Left cardiac atrium (tissue), 4 donors: ENCODE measurements at places on chromosomes 6 and 20. TPM values are rescaled to one million over a fixed set of nuclear protein-coding genes. Genes with fewer than 3 reads are reported as not detected.

DNA sequence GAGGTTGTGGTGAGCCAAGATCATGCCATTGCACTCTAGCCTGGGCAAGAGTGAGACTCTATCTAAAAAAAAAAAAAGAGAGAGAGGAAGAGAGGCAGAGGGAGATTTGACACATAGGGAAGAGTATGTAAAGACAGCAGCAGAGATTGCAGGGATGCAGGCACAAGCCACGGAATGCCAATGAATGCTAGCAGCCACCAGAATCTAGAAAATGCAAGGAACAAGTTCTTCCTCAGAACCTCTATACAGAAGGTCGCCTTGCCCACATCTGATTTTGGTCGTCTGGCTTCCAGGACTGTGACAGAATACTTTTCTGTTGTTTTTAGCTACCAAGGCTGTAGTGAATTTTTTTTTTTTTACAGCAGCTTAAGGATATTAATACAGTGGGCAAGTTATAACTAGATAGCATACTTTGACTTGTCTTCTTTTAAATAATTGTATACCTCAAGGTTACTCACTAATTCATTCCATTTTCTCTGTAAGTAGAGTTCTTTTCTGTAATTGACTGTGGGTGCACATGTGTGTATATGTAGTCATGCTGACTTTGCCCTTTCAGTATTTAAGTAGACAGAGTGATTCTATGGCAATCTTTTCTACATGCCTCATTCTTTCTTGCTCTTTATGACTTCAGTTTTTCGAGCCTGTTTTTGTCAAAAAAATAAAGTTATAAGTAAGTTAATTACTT lies 402.2 kb downstream of the GJA1 start:
- DNase-seq: no peak

GRCh38 chr6:43267619-43268354 lies 24.5 kb downstream of the TTBK1 start:
- DNase-seq: no peak

The SDCBP2 gene
- total RNA-seq: 4.4 TPM

DNA sequence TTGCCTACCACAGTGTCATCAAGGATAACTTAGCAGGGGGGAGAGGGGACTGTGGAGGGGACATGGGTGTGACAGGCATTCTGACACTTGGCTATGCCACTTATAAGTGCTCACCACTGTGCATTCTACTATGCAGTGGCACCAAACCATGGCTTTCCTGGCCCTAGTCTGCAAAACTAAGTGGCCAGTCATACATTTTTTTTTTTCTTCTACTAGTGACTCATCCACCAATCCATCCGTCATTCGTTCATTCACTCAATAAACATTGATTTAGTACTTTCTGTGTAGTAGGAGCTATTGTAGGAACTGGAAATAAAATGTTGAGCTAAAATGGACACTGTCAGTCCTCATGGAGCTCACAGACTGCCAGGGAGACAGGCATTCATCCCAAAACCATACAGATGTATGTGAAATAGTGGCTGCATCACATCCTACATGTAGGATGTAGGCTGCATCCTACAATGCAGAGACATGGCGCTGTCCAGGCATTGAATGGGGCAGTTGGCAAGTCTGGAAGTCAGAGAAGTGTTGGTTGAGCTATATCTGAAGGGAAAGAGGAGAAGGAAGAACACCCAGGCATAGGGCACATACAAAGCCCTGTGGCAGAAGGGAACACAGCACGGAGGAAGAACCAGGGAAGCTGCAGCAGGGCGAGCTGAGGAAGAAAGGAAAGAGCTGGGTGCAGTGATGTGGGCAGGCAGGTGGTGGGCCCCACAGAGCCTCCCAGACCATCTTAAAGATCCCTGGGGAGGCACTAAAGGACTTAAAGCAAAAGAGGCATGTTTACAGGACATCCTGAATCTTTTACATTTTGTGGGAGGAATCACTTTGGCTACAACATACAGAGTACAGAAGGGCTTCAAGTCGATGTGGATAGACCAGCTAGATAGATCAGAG lies 224.4 kb downstream of the UST start:
- no peak for DNase-seq

- no peak for DNase-seq
Observed at GRCh38 chr6:9896806-9897205, 518.1 kb downstream of the TFAP2A start.

- DNase-seq: no peak
Observed at GRCh38 chr6:100084991-100085364, 91.0 kb upstream of the MCHR2 start.

DNA sequence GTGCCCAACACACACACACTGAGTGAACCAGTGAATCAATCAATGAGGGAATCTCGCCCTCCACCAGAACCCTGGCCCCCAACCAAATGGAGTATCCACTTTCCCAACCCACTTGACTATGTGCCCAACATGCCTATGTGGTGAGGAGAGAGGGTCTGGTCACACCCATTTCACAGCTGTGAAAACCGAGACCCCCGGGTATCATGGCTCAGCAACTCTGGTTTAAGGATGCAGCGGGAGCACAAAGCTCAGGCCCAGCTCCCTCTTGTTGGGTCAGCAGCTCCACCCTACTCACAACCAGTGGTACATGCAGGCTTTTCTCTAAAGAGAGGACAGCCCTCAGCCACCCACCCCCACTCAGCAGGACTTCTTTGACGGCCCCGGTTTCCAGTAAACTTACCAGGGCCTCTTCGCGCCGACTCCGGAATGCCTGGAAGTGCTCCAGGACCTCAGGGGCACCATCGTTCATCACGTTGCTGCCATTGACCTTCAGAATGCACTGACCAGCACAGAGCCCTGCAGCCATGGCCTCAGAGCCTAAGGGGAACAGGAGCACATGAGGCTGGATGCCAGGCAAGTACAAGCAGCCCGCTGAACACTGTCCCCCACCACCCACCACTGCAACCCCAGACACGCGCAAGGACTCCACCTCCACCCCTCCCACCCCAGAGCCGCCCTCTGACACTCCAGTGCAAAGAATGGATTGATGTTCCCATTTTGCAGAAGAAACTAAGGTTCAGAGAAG lies 174.7 kb downstream of the PREX1 start:
- DNase-seq: no peak

DNA sequence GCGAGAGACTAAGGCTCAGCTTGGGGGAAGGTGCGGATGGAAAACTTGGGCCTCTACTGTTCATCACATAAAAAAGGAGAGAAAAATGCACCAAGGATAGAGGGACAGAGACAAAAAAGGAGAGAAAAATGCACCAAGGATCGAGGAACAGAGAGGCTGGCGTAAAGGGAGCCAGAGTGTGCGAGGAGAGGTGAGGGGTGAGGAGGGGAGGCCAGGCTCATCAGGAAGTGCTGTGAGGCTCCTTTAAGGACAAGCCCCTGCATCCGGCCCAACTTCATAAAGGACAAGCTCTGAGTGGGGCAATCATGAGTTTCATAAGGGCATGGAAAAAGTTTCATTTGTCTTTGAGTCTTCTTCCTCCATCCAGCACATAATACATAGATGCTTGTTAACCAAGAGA lies 117.2 kb upstream of the NXT1 start:
- DNase-seq: no peak

GRCh38 chr6:169985121-169986015 lies 233.9 kb downstream of the ERMARD start:
- DNase-seq: no peak

The SIGLEC1 gene
- 12.4 TPM for total RNA-seq

DNA sequence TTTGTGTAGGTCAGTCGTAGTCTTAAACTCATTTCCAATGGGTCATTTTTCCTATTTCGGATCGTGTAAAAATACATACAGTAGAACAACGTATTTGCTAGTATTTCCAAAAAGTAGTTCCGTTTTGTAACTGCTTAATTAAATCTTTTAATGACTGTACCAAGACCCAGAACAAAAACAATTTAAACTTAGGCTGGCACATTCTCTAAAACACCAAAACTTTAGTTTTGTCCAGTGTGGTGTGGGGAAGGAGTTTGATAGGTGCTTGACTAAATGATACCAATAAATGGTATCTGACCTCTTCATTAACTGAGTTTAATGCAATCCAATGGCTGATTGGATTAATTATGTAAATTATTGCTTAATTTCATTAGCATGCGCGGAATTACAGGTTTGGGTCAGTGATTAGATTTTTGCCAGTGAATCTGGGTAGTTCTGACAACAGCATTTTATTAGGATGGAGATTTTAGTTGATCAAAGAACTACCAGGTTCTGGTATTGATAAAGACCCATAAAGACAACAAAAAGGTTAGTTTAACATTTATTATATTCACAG lies 20.8 kb downstream of the OR2B2 start:
- no peak for DNase-seq

DNA sequence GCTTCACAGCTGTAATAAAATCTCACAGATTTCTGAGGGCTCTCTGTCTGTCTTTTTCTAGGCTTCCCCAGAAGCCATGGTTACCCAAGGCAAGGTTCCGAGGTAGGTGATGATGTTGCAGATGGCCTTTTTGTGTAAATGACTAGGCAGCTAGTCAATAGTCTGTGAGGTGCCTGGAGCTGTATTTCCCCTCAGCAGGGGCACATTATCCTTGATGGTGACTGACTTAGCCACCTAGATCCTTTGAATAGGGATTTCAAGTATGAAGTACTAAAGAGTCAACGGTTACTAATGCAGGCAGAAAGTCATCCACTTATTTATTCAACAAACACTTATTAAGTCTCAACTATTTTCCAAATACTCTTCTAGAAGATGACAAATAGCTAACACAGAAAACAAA lies 49.3 kb upstream of the L3MBTL3 start:
- DNase-seq: no peak

DNA sequence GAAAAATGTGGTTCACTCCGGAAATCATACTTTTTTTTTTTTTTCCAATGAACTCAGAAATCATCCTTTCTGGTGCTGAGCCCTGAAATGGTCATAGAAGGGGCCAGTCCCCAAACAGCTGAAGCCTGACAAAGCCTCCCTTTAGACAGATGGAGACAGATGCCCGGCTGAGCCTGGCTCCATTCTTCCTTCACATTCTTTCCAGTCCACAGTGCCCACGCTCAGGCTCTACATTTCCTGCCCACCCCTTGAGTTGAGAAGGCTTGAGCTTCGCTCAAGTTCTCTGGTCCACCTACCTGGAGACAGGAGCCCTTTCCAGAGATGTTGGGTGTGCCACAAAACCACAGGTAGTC lies 41.2 kb downstream of the KCNK5 start:
- no peak for DNase-seq

DNA sequence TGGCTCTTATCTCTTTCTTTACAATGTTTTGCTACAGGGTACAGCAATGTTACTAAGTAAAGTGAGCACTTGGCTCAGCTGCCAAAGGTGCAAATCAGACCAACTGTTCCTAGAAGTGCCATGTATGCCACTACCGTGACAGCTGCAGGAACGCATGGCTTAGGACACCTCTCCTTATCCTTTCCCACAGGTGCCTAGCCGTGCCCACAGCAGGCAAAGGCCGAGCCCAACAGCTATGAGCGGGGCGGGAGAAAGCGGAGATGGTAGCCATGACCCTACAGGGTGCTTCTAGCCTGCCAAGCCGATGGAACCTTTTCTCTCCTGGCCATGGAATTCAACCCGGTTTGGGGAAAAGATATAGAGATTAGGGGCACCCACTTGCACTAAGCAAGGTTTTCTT lies 97.1 kb downstream of the FAXC start:
- no peak for DNase-seq

DNA sequence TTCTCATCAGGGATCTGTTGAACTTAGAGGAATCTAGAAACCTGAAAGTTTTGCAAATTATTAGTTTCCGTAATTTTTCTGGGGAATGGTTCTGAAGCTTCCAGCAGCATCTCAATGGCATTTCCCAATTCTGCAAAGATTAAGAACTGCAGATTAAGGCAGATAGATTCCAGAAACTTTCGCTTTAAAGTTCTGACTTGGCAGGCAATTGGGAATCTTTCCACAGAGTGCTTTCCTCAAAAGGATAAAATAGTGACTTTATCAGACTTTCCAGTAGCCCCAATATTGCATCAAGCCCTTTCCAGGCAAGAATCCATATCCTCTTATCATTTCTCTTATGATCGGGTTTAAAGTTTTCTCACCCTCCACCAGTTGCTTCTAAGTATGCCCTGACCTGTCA lies 261.1 kb downstream of the FNDC1 start:
- no peak for DNase-seq

DNA sequence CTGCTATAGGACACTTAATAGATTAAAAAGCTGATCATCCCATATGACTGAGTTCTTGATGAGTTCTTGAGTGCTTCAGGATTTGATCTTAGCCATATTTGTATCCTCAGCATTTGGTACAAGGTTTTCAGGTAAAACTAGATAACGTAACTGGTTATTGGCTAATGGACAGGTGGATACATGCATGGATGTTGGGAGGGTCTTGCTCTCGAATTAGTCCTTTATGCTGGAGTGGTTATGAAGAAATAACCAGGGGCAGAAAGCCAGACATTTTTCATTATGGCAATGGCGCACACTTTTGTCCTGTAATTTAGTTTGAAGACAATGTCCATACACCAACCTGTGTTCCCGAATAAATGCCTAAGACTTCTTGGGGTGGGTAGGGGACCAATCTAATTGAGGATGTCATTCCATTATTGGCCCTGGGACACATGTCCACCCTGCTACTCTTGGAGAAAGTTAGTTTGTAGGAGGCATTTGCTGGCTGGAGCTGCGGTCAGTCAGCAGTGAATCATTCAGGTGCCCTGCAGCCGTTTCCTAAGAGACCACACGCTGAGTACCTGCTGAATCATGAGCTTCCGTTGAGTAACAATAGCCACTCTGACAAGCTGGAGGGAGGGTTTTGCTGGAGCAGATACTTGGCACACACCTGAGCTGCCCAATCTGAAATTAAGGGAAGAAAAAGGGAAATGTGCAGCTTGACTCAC lies 194.4 kb downstream of the FOXA2 start:
- DNase-seq: no peak

The HDGFL1 gene
- not detected for total RNA-seq

GRCh38 chr6:56435326-56435725 lies 187.9 kb upstream of the COL21A1 start:
- DNase-seq: no peak

DNA sequence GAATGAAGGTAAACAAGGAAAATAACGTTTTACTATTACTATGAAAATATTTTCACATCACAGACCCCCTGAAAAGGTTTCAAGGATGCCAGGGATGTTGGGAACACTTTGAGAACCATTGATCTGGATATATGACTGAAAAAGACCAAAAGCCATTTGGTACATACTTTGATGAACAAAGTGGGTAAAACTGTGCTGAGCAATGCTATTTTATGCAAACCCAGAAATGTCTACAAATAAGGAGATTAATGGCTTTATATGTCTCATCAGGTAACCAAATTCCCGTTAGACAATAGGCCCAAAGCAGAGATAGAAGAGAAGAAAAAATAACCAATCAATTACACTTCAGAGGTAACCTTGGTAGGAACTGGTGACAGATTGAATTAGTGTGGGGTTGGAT lies 101.4 kb upstream of the CNKSR3 start:
- DNase-seq: no peak
